HT-29 (cell line): ENCODE measurements at places on chromosomes 5 and 9.

DNA sequence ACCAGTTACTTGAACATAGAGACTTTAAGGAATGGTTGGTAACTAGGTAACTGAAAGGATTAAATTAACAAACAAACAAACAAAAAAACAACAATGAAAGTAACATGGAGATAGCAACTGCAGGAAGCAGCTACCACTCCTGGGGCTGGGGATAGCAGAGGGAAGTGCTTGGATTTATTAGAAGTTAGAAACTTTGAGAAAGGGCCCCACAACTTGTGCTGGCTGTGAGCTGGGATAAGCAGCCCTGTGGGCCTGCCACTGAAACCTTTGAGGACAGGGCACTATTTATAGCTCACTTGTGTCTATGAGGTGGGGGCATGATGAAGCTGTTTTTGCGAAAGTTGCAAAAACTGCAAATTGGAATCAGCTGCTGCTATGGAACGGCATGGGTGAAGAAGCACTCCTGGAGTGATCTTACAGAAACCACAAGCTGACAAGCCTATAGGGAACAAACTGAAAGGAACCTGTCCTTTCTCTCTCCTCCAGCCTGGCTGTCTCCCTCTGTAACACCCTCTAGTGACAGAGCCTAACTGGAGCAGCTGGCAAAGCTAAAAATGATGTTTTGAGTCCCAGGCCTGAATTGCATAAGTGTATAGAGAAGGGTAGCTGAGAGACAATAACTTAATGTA lies 91.4 kb upstream of the RANBP6 start:
- DNase-seq: peak; percentile 46

- no peak for DNase-seq
Observed at GRCh38 chr5:33846851-33847250, 44.9 kb downstream of the ADAMTS12 start.

DNA sequence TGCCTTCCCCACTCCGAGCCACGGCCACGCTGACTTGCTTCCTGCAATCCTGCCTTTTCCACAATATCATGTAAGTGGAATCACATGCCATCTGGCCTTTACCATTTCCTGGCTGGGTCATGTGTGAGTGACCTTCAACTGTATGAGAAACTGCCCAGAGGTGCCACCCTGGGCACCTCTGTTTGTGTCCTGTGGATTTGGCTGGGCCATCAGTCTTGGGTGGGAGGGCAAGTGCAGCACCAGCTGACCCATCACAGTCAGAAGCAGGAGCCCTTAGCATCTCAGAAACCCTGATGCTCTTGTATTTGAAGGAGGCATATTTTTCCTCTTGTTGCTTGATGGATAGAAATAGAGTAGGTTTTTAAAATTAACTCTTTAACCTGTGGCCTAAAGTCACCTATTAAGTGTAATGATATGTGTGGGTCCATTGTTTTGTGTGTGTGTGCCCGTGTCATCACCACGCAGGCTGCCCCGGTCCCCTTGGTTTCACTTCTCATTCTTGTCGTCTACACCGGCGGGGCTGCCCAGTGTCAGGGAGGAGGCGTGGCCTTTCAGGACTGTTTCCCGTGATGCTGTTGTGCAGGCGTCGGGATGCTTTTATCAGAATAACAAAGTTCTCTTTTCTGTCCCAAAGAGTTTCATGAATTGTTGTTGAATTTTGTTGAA lies 52.1 kb upstream of the CACNA1B start:
- DNase-seq: no peak

DNA sequence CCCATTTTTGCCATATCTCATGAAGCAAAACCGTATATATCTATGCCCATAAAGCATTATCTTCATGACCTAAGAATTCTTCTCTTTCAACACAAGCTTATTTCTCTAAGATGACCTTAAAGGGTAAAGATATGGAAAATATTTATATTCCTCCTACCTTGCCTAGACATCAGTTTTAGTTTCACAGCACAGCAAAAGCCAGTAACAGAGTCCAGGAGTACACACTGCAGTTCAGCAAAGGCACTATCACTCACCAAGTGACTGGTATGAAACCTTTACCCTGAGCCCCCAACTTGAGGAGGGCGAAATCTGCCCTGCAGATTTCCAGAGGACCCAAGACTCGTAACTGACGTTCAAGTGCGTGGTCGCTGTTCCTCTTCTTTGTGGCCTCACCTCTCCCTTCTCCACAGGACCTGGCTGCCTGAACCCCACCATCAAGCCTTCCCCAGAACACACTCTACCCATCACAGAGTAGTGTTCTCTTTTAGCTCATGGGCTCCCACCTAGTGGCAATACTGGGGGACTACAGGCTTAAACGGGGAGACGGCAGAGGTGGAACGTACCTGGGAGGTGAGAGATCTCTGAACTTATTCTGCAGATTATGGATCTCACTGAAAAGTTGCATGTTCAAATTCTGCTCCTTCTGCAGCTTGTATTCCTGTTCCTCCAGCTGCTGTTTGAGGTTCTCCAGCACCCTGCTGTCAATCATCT lies 141.0 kb downstream of the CDK5RAP2 start:
- peak; percentile 12 for DNase-seq

DNA sequence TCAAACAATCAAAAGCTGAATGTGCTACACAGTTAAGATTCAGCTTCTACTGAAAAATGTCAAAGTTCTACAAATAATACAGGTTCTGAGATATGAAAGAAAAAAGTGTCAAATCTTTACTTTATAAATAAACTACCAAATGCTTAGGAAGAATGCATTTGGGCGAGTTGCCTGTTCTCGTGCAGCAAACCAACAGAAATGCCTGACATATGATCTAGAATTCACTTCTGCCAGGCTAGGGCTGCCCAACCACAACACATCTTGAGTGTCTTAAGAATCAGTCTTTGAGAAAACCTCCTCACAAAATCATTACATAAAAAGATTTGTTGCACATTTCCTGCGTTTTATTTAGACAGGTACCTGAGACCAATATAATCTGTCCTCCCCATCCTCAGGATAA lies 42.2 kb downstream of the ANKH start:
- DNase-seq: no peak

DNA sequence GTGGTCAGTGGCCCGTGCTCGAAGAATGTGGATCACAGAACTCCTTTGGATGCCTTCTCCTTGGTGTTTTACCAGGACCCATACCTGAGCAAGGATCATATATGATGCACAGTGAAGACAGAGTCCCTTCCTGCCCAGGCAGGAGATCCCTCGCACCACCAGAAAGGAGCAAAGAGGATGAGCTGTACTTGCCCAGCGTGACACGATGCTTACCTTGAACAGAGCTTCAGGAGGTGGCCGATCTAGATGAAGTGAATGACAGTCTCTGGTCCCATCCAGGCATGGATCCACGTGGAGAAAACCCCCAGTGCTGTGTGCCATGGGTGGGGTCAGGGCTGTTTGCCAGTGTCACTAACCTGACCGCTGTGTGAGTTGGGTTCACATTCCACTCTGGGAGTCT lies 455.4 kb downstream of the GADD45G start:
- DNase-seq: no peak

DNA sequence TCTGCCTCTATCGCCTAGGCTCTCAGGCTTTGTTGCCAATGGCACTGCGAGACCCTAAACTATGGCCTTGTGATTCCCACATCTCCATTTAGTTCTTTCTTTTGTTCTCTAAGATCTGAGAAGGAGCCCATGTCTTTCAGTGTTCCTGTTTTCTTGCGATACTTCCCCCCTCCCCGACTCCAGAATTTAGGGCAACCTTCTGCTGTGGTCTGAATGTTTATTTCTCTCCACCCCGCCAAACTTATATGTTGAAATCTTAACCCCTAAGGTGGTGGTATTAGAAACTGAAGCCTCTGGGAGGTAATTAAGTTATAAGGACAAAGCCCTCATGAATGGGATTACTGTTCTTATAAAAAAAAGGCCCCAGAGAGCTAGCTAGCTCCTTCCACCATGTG lies 6.4 kb downstream of the TMC1 start:
- no peak for DNase-seq

GRCh38 chr9:131516930-131517329 lies 14.1 kb downstream of the UCK1 start:
- no peak for DNase-seq

GRCh38 chr5:14676320-14676719 lies 11.8 kb downstream of the OTULIN start:
- peak; percentile 25 for DNase-seq

DNA sequence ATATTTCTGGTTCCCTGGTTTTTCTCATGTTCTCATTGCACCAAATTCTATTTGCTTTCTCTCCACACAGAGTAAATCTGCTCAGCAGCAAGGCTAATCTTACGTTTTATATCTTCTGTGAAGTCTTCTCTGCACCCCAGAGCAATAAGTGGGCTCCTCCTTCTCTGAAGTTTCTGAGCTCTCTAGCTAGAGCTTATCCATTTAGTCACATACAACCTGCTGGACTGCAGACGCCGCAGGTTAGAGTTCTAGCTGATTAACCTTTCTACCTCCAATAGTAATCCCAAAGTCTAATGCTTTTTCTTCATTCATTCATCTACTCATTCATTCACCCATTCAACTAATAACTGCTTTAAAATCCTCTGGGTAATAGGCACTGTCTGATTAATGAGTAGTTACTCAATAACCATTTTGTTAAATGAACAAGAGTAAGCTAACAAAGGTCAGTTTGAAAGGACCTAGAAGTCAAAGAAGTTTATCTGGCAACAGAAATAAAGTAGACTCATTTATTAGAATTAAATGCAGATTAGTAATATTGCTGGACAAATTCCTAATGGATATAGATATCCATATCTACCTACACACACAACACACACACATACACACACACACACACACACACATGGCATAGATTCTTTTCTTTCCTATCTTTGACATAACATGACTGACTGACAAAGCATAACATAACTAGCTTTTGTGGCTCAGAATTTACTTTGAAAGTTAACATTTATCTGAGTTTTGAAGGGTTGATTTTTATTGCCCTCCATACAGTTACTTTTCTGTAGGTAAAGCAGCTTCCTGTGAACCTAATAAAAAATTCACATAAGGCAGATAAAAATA lies 984.6 kb upstream of the SEMA6A start:
- DNase-seq: peak; percentile 13

DNA sequence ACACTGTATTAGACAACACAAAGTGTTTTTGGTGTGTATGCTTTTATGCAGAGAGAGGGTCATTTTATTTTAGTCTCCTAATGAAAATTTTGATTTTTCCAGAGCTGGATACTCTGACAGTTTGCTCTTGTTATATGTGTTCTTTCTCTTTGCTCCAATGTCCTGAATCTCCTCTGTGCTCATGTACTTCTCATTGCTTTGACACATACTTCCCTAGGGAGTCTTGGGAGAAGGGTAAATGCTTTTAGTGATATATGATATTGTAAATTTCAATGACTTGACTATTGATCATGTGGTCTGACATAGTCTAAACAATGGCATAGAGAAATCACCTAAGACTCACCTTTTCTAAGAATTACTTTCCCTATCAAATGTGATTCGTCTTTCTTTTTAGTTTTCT lies 972.6 kb upstream of the EDIL3 start:
- DNase-seq: no peak

GRCh38 chr9:92385953-92386352 lies 18.4 kb downstream of the OGN start:
- no peak for DNase-seq

DNA sequence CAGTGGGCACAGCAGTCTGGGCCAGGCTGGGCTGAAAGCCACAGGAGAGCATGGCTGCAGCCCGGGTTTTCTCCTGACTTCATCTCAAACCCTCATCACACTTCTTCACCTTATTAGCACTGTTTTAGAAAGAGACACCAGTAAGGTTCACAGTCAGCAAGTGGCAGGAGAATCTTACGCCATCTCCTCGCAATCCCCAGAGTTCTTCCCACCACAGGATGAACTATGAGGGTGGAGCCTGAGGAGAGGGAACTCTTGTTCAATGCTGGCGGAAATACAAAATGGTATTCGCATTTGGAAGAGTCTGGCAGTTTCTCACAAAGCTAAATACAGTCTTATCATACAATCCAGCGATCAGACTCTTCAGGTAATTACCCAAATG lies 14.7 kb downstream of the BICD2 start:
- DNase-seq: no peak

DNA sequence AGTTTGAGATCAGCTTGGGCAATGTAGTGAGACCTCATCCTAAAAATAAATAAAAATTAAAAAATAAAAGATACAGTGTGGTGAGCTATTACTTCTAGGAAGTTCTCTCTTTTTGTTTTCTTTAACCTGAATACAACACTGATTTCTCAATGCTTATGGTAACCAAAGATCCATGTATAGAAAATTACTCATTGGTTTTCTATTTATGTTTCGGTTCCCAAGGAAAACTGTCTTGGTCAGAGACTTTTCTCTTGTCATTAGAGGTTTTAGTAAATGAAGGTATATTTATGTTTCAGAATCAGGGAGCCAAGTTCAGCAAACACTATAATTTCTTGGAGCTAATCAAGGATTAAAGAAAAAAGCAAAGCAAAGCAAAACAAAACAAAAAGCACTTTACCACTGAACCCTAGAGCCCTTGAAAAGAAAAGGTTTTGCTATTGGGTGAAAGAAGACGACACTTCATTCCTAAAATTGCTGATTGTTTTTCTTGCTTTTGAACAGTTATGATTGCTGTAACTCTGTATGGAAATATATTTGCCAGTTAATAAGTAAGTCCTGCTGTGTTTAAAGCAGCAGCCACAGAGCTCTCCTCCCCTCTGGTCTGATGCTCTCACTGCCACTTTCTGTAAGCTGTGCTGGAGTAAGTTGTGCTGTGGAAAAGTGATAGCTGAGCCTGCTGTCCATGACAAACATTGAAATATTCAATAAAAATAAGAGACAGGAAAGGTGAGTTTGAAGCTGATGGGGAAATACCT lies 298.2 kb downstream of the CD180 start:
- no peak for DNase-seq

DNA sequence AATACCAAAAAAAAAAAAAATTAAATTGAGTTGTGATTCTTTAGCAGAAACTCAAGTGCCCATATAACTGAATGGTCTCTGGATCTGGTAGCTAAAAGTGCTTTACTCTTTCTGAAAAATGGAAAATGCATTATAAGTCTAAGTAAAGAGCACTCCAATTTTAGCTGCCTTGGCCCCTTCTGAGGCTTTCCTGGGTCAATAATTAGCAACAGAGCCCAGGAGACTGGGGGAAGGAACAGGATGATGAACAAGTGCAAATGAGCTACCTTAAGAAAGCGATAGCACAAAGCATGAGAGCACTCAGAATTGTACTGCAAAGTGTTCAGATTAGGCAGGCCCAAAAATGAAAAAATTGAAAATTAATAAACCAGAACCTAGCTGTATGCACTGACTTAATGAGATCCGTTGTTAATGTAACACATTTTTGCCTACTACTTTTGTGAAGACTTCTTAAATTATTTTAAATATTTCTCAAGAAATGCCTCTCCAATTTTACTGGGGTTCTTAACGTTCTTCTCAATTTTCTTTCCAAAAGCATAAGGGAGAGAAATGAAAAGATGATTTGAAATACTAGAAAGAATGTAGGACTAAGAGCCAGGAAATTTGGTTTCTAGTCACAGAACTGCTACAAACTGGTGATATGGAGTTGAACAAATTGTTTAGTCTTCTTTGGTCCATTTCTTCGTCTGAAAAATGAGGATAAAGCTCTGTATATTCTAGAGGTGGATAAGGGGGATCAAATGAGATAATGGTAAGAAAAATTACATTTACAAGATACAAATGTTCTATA lies 566.1 kb downstream of the PDE4D start:
- no peak for DNase-seq
